Right lobe of liver (tissue), 6 donors: ENCODE measurements at places on chromosomes 4 and X.

DNA sequence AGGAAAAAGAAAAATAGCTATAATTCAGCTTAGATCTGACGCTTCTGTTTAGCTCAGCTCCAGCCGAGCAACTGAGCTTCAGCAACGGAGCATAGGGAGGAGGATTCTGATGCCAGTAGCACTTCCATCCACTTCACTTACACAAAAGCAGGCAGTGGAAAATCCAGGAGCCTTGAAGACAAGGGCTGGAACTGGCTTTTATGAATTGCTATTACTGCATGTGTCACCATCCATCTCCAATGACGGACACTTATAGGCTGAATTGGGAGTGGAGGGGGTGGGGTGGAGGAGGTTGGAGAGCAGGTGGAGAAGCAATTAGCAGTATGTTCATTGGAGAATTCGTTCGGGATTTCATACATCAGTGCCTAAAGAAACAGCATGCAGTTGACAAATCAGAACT lies 15.6 kb downstream of the ENOX2 start:
- DNase-seq = no peak

- no peak for DNase-seq
These were observed 48.4 kb downstream of the PTTG2 start for GRCh38 chr4:38008571-38009021.

- no peak for DNase-seq
These were observed 23.7 kb upstream of the CASK start for GRCh38 chrX:41946989-41947612.

GRCh38 chr4:121041307-121042090 lies 30.8 kb downstream of the NDNF start:
- DNase-seq = no peak

GRCh38 chr4:39976945-39977488 lies 694 bp downstream of the PDS5A start:
- peak; percentile 73 for DNase-seq

DNA sequence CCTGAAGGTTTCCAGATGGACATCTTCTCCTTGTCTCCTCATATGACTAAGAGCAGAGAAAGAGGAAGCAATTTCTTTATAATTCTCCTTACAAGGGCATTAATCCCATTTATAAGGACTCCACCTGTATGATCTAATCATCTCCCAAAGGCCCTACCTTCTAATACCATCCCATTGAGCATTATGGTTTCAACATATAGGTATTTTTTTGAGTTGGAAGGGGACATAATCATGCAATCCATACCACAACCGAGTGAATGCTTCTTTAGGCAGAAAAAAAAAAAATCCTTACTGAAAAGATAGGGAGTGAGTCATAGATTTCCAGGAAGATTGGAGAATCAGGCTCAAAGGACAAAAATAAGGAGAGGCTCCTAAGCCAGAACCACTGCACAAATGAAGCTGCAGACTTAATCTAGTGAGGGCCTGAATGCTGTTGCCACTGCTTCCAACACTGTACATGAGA lies 312.5 kb upstream of the HS3ST1 start:
- no peak for DNase-seq

- DNase-seq = no peak
These were observed 78.9 kb downstream of the MBNL3 start for GRCh38 chrX:132409780-132410556.

DNA sequence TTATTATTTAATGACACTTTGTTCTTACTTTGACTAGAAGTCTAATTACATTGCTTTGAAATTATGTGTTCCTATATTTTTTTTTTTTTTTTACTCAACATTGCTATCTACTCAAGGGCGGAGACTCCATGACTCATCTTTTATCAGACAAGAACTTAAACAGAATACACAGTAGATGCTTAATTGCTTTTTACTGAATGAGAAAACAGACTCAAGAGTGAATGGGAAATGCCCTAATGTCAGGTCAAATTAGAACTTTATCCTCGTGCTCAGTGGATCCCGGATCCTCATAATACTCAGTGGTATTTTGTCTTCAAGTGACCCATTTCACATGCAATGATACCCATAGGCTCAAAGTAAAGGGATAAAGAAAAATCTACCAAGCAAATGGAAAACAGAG lies 954.5 kb upstream of the IGFBP7 start:
- no peak for DNase-seq
